ENCODE measurements at places on chromosomes 7 and 10.

DNA sequence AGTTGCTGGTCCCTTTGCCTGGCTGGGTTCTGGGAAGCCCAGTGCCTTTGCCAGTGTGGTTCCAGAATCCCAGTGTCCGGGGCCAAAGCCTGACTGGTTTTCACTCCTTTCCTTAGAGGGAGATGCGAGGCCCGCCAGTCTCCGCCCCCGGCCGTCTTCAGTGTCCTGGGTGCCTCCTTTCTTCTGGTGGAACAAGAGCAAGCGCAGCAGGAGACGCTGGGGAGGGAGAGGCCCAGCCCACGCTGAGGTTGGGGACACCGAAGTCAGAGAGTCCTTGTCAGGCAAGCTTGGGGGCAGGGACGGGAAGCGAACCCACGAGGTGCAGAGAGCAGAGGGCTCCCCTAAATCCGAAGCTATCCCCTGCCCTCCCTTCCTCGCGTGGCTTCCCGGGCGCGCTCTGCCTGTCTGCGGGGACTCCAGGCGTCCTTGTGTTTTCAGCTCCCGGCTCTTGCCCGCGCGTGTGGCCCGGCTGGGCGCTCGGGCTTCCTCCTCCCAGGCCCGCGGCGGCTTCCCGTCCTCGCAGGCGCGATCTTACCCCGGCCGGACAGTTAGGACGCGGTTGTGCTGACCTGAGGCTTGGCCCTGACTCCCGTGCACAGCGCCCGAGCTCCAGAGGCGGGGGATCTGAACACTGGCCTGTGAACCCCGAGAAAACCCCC is 60.6 kb upstream of the UBE3C start:
- DNase-seq, result no peak

GRCh38 chr7:135390829-135391228 is 119.1 kb downstream of the CNOT4 start:
- no peak for DNase-seq

GRCh38 chr10:46031648-46032532 is 1.5 kb upstream of the NCOA4 start:
- no peak for DNase-seq

GRCh38 chr10:73915206-73915851 is 4.4 kb downstream of the PLAU start:
- DNase-seq, result no peak

GRCh38 chr7:1290679-1291356 is 58.1 kb downstream of the UNCX start:
- no peak for DNase-seq

DNA sequence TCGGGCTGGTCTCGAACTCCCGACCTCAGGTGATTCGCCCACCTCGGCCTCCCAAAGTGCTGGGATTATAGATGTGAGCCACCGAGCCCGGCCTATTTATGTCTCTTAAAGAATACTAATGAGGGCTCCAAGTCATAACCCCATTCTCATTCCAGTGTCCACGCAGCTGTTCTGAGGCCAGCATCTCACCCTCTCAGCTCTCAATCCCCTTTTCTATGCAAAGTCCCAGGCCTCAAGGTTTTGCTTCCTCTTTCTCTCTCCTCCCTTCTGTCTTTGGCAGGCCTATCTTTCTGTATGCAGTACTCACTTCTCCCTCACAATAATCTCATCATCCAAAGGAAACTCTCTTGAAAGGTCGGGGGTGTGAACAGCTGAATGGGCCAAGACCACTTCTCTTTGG is 28.0 kb upstream of the VSIR start:
- DNase-seq, result no peak

DNA sequence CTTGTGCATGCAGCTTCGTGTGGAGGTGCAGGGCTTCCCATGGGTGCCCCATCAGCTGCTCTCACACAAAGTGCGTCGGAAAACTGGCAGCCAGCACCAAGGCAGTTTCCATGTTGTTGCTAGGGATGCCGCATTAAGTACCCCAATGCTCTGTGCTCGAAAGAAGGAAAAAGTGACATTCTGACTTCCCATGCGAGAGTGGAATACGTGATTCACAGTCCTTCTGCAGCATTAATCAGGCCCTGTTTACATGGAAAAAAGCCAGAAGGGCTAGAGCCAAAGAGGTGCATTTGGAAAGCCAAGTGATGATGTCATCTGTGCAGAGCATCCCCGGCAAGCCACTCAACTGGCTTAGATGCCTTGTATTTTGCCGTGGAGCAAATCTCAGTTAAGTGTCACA is 258.3 kb downstream of the GATA3 start:
- no peak for DNase-seq

DNA sequence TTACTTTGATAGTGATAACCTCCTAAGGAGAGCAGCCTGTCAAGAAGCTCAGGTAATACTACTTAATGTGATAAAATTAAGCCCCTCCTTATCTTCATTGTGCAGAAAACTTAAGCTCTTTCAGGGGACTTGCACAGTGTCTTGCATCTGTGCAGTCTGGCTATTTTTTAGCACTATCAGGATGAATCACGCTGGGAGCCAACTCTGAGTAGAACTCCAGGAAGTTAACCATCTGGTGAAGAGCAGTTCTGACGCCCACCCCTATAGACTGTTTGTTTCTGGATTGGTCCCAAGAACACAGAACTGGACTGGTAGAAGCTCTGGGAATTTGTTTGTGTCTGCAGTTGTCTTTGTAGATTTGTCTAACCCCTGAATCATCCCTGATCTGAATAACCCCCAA is 41.9 kb downstream of the AGK start:
- no peak for DNase-seq

- no peak for DNase-seq
Measured at GRCh38 chr10:55641601-55642000, 719.5 kb downstream of the ZWINT start.

DNA sequence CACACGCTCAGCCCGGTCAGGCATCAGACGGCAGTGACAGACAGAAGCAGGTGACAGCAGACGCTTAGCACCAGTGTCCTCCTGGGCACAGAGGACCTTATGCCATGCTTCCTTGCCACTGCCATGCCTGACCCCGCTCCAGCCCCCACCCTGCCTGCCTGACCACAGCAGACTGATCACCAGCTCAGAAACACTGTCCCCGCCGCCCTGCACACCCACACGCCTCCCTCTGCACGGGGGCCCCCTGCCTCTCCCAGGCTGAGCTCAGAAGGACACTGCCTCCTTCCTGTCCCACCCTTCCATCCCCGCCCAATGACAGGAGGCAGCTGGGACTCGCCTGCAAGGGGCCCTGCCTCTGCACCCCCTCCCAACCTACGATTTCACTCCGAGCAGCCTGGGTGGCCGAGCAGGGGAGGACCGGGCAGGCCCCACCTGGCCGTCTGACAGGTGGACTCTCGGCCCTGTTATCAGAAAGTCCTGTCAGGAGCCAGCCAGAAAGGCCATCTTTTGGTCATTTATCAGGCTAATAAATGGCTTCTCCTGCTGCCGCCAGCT is 183.4 kb downstream of the ELFN1 start:
- DNase-seq, result no peak
